ENCODE measurements at places on chromosomes 5 and 9.
A peak's percentile ranks its signal among the peaks of the same experiment; 100 is the strongest.

GRCh38 chr5:136730426-136730825 is 365.1 kb upstream of the TRPC7 start:
- no peak for DNase-seq

- DNase-seq = no peak
These were observed 13.8 kb downstream of the ST8SIA4 start for GRCh38 chr5:100889165-100889743.

GRCh38 chr9:89207026-89207425 is 28.4 kb upstream of the SHC3 start:
- no peak for DNase-seq

DNA sequence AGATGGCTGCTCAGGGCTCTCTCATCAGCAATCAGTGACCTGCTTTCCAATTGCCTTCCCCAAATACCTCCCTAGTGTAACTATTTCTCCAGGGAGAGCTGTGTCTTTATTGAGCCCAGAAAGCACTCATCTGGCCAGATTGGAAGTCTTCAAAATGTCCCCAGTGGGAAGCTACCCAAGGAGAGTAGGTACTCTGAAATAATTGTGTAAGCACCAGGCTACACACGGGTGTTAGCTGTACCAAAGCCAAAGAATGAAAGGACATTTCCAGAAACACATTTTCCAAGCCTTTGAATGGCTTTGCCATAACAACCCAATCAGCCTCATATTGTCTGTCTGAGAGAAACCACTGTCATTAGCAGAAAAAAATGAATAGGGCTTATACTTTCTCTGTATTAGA is 318.8 kb downstream of the FAM170A start:
- no peak for DNase-seq

DNA sequence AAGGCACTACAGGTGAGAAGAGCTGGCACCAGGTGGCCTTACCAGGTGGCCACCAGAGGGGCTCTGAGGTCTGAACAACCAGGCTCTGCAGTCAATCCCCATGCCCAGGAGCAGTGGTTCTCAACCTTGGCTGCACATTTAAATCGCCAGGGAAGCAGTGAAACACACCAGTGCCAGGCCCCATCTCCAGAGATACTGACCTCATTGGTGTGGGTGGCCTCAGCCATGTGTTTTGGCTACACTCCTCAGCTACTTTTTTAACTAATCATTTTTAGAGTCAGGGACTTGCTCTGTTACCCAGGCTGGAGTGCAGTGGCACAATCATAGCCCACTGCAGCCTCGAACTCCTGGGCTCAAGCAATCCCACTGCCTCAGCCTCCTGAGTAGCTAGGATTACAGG is 56.0 kb downstream of the GABBR2 start:
- no peak for DNase-seq

DNA sequence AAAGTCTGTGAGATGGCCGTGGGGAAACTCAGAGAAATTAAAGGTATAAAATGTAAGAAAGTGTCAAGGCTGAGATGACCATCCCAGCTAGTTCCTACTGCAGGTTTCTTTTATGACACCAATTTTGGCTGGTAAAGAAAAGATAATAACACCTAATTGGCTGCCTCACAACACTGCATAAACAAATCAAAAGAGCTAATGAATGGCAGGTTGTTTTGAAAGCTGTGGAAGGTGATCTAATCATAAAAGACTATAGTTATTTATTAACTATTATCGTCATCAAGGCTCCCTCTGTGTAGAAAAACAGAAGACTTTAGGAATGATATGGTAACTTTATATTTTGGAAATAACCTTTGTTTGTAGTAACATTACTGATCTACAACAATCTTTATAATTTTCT is 3.5 kb upstream of the SPINK5 start:
- DNase-seq = no peak

DNA sequence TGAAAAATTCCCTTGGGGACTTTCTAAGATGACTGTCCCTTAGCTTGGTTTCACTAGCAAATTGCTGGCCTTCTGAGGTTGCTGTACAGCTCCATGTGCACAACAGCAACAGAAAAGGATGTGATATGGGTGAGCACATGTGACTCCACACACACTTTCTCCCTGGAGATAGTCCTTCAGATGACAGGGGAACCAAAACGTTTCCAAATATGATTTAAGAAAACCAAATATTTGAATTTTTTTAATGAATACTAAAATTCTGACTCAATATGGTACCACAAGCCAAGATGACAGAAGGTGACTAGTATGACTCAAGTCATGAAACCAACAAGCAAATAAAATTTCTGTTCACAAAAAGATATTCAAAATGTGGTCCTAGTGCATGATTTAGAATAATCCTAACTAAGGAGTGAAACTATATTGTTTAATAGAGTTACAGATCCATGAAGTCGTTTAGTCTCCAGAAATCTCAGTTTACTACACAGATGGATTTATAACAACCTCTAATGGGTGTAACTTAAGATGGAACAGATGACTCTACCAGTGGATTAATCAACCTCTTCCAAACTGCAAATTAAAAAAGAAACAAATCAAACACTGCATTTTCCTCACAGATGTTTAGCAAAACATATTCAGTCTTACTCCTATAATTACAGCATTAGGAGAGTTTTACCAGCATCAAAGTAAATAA is 144.8 kb upstream of the PIK3R1 start:
- no peak for DNase-seq

DNA sequence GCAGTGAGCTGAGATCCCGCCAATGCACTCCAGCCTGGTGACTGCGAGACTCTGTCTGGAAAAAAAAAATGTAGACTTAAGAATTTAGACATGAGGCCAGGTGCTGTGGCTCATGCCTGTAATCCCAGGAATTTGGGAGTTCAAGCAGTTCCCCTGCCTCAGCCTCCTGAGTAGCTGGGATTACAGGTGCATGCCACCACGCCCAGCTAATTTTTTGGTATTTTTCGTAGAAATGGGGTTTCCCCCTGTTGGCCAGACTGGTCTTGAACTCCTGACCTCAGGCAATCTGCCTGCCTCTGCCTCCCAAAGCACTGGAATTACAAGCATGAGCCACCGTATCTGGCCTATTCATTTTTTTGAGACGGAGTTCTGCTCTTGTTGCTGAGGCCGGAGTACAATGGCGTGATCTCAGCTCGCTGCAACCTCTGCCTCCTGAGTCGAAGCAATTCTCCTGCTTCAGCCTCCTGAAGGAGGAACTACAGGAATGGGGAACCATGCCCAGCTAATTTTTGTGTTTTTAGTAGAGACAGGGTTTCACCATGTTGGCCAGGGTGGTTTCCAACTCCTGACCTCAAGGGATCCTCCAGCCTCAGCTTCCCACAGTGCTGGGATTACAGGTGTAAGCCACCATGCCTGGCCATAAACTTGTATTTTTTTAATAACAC is 14.0 kb downstream of the DDX46 start:
- no peak for DNase-seq

DNA sequence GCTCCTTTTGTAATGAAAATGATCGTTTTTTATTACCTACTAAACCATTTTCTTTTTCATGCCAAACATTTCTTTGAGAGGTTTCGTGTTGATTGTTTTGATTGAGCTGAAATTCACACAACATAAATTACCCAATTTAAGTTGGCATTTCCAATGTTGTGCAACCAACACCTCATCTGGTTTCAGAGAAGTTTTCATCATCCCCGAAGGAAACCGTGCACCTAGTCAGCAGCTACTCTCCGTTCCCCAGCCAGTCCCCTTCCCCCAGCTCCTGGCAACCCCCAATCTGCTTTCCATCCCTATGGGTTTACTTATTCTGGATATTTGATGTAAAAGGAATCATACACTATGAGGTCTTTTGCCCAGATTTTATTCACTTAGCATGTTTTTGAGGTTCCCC is 123.6 kb downstream of the ADCY2 start:
- DNase-seq = no peak

DNA sequence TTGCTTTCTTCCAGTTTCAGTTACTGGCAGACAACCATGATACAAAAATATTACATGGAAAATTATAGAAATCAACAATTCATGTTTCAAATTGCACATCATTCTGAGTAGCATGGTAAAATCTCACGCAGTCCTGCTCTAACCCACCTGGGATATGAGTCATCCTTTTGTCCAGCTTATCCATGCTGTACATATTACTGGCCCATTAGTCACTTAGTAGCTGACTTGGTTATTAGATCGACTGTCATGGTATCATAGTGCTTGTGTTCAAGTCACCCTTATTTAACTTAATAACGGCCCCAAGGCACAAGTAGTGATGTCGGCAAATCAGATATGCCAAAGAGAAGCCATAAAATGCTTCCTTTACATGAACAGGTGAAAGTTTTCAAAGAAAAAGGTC is 41.2 kb downstream of the NADK2 start:
- no peak for DNase-seq

GRCh38 chr9:126411225-126411947 is 84.8 kb downstream of the MVB12B start:
- DNase-seq = peak; percentile 57

GRCh38 chr9:33750307-33750838 is 45.0 kb upstream of the PRSS3 start:
- DNase-seq = no peak

DNA sequence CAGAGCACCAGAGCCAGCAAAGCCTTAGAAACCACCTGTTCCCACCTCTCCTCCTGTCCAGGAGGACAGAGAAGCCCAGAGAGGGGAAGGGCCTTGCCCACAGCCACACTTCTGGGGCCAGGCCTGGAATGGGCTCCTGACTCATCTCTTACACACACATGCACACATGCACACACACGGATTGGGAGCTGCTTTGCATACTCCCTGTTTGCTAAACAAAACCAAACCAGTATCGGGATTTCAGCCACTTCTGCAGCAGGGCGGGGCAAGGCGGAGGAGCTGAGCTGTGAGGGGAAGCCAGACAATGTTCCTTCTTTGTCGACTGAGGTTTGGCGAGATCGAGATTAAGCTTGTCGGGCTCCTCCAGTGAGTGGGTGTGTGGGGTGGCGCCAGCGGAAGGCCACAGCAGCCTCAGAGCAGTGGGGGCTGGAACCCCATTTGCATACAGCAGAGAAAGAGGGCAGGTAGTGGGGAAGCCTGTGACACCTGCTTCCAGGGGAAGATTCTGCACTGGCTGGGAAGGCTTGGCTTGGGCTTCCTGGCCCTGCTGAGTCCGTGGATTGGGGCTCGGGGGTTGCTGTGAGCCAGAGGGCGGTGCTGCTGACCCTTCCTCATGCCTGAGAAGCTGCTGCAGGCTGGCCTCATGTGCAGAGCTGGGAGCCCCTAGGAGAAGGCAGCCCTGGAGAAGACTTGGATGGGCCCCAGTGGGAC is 16.1 kb downstream of the GFI1B start:
- no peak for DNase-seq

DNA sequence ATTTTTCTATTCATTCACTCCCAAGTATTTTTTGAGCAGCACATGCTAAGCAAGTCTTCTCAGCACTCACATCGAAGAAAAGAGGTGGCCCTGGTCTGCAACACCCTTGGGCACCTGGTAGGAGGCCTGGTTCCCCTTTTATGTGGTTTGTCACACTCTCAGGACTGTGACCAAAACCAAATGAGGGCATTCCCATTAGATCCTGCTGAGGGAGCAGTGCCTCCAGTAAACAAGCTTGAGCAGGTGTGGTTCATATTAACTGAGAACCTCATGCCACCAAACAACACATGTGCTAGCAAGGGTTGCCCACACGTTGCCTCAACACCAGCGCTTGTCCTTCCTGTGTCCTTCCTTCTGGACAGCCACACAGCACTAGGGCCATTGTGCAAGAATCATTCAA is 26.9 kb upstream of the SYK start:
- no peak for DNase-seq

- no peak for DNase-seq
These were observed 157.3 kb upstream of the S1PR3 start for GRCh38 chr9:88833946-88834345.

DNA sequence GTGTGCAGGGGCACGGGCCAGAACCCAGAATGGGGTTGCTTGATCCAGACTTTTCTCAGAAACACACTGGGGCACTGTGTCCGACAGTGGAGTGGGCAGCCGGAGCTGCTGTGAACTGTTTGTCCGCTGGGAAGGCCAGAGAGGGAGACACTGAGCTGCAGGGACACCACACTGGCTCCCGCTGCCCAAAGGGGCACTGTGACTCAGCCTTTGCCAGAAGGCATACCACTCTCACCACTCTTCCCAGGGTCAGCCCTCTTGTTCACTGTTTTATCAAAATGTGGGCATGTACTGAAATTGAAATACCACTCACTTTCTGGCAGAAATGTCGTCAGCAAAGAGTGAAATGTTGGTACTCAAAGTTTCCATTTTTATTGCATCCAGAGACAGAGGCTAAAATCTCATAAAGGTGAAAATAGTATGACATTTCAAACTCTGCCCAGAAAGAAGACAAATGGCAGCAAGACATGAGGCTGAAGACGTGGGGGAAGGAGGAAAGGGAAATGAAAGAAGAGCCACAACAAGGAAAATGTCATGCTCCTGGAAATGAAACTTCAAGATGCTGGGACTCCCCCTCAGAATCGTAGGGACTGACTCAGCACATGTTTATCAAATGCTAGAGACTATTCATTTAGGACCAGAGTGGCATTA is 4.5 kb upstream of the IL7R start:
- DNase-seq = no peak

DNA sequence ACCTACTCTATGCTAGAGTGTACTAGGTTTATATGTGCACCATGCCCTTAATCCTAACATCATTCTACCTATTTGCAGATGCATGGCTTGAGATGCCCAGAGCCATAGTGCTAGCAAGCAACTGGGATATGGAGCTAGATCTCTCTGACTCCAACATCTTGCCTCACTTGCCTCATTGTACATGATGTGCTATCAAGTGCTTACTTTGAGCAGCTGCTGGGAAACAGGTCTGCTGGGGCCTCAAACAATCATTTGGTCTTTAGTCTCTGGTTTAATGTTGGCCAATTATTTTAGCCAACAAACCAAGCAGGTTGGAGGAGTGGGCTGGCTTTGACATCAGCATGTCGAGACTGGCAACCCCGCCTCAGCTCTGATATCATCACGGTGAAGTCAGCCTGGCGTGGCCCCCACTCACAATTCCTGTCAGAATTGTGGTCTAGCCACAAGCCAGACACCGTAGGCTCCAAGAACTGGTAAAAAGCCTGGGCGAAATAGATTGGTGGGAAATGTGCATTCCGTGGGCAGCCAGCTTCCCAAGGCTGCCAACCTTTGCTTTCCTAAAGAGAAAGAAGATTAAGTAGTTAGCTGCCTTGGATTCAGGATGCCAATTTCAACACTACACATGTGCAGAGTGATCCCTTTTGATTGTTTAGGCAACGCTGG is 21.1 kb upstream of the GAS1 start:
- no peak for DNase-seq

- no peak for DNase-seq
These were observed 46.1 kb downstream of the TNFSF15 start for GRCh38 chr9:114759512-114760341.

DNA sequence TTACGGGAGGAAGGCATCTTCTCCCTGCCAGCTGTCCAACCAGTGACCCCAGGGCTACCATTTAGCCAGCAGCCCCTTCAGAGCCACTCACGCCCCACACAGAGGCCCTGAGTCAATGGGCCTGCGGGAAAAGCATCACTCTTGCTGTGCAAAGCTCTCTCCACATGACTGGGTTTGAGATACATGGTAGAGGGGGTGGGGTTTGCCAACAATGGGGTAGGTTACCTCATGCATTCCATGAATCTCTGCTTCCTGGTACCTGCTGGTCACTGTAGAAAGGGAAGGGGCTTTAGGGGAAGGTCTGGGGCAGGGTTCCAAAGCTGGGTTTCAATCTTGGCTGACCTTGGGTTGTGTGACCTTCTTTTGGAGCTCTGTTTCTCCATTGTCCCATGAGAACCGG is 22.9 kb upstream of the TTLL11 start:
- no peak for DNase-seq
